Spinal cord (tissue), 10 donors: ENCODE measurements at places on chromosomes 16 and 17.
A peak's percentile ranks its signal among the peaks of the same experiment; 100 is the strongest.

- H3K36me3 ChIP-seq = peaks cover 20% of the 10 kb centered on the region
- H3K27ac ChIP-seq = no peak overlapping the region
- no peaks in the 10 kb centered on the region for H3K27me3 ChIP-seq
- peaks cover 92% of the 10 kb centered on the region for H3K4me1 ChIP-seq
- no peak for DNase-seq
These were observed 66.9 kb downstream of the RAI1 start for GRCh38 chr17:17748179-17748578.

GRCh38 chr16:80611171-80611929, 70.6 kb downstream of the DYNLRB2 start:
- no peaks in the 10 kb centered on the region for H3K4me1 ChIP-seq
- no peak for DNase-seq
- H3K27me3 ChIP-seq = no peaks in the 10 kb centered on the region
- H3K36me3 ChIP-seq = peaks cover 34% of the 10 kb centered on the region

- no peaks in the 10 kb centered on the region for H3K27me3 ChIP-seq
- peak; percentile 41 for DNase-seq
- H3K4me3 ChIP-seq = no peak overlapping the region
- peak overlapping the region; percentile 22 for H3K27ac ChIP-seq
- no peaks in the 10 kb centered on the region for H3K36me3 ChIP-seq
These were observed 156.8 kb upstream of the CDH13 start for GRCh38 chr16:82470016-82470415.

- H3K4me3 ChIP-seq = no peak overlapping the region
- no peaks in the 10 kb centered on the region for H3K36me3 ChIP-seq
- H3K27me3 ChIP-seq = no peaks in the 10 kb centered on the region
- H3K27ac ChIP-seq = peak overlapping the region; percentile 12
- H3K4me1 ChIP-seq = no peaks in the 10 kb centered on the region
- no peak for DNase-seq
These were observed 101.4 kb upstream of the HLF start for GRCh38 chr17:55163408-55163807.

DNA sequence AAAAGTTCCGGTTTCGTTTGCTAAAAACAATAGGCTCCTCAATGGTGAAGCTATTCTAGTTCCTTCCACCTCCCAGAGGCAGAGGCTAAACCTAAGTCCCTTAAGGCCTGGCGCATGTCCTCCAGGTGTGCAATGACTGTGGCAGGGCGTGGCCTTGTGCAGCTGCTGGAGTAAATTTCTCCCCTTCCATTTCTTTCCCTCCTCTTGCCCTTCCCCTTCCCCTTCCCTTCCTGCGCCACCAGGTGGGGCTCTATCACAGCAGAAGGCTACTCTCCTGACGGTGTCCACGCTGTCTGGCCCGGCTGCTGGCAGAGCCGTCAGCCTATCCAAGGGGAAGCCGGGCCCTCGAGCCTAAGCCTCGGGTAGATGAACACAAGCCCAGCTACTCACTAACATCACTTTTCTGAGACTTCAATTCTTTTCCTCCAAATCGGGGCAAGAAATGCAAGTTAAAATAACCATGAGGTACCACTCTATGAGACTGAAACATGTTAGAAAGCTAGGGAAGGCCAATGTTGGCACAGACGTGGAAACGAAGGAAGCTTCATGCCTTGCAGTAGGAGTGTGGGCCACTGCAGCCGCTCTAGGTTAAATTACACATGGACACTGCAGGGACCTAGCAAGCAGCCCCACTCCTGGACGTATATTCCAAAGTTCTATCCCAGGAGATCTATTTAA, 34.4 kb downstream of the C16orf78 start:
- no peak overlapping the region for H3K4me3 ChIP-seq
- H3K36me3 ChIP-seq = no peaks in the 10 kb centered on the region
- H3K27me3 ChIP-seq = no peaks in the 10 kb centered on the region
- DNase-seq = peak; percentile 94
- peaks cover 7% of the 10 kb centered on the region for H3K4me1 ChIP-seq

DNA sequence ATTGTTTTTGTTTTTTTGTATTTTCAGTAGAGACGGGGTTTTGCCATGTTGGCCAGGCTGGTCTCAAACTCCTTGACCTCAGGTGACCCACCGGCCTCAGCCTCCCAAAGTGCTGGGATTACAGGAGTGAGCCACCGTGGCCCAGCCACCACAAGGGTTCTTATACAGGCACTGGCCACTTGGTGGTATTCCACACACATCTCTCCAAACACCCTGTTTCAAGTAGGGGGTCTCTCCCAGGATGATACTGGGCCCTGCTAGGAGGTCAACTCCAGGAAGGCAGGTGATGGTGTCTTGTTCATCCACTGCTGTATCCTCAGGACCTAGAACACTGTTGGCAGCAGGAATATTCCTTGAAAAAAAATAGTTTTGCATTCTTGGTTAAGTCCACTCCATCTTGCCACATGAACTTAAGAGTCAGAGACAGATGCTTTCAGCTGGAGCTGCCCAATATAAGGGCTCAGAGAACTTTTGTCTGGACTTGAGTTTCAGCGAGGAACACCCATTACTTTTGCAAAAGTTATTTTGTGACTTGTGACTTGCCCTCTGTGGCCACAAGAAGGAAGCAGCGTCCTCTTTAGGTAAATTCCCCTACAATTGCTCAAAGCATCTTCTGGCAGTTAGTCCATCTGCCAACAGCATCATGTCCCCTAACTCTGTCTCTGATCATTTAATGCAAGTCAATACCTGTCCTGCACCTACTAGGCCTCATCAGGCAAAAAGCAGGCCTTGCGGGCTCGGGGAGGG, 7.4 kb upstream of the EEF2K start:
- no peak overlapping the region for H3K27ac ChIP-seq
- H3K27me3 ChIP-seq = no peaks in the 10 kb centered on the region
- H3K4me3 ChIP-seq = no peak overlapping the region
- no peak for DNase-seq
- peaks cover 6% of the 10 kb centered on the region for H3K4me1 ChIP-seq
- H3K36me3 ChIP-seq = no peaks in the 10 kb centered on the region

DNA sequence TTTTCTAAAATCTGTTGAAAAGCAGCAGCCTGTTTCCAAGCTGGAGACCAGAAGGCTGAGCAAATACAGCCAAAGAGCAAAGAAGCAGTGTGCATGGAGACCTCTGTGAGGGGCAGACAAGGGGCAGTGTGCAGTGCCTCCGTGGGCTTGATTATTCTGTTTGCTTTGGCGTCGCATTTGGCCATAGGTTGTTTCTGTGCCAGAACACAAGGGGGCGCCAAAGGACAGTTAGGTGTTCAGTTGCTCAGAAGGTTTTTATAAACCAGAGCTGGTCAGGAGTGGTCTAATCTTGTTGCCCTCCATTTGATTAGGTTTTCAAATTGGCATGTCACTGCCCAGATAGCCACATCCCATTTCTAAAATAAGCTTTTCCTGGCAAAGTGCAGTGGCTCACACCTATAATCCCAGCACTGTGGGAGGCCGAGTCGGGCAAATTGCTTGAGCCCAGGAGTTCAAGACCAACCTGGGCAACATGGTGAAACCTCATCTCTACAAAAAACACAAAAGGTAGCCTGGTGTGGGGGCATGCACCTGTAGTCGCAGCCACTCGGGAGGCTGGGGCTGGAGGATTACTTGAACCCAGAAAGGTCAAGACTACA, 10.6 kb downstream of the MYH3 start:
- DNase-seq = peak; percentile 90
- no peak overlapping the region for H3K4me3 ChIP-seq
- H3K36me3 ChIP-seq = no peaks in the 10 kb centered on the region
- no peaks in the 10 kb centered on the region for H3K27me3 ChIP-seq
- no peaks in the 10 kb centered on the region for H3K4me1 ChIP-seq
- H3K27ac ChIP-seq = no peak overlapping the region

- no peaks in the 10 kb centered on the region for H3K27me3 ChIP-seq
- H3K4me1 ChIP-seq = peaks cover under 1% of the 10 kb centered on the region
- no peak overlapping the region for H3K27ac ChIP-seq
- no peaks in the 10 kb centered on the region for H3K36me3 ChIP-seq
- no peak for DNase-seq
- no peak overlapping the region for H3K4me3 ChIP-seq
These were observed 6.9 kb downstream of the PLLP start for GRCh38 chr16:57277586-57277985.

DNA sequence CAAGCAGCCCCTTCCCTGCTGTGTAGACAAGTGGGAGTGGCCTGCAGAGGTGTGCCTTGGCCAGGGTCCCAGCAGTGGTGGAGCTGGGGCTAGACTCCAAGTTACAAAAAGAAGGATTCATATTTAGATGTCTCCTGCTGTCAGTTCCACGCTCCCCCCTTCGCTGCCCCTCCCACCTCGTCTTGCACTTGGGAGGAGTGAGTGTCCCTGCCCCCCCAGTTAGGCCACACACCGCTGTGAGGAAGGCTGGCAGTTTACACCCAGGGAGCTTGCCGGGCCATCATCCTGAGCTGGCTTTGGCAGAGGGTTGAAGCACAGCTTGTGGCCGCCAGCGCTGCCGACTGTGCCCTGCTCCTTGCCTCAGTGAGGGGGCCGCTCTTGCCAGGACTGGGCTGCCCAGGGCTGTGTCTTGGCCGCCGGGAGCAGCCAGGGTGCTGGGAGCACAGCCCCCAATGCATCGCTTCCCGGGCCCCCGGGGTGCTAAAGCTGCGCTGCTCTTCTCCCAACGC, 44.3 kb downstream of the ELAC2 start:
- no peaks in the 10 kb centered on the region for H3K27me3 ChIP-seq
- H3K36me3 ChIP-seq = no peaks in the 10 kb centered on the region
- peaks cover 12% of the 10 kb centered on the region for H3K4me1 ChIP-seq
- peak overlapping the region; percentile 32 for H3K4me3 ChIP-seq

DNA sequence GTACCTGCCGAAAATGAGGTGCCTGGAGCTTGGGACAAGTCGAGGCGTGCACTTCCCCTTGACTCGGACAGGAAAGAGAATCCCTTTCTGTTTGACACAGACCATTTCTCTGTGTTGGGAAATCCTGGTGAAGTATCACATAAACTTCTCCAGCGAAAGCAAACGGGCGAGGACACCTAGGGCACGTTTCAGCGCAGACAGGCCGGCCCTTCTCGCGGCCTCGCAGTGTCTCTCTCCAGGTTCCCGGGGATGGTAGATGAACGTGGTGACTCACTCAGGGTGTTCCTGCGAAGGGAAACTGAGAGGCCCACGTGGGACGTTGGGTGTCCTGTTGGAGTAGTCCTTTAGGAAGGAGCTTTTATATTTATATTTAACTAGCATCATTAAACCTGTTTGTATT, 36.3 kb upstream of the ZNF750 start:
- no peak overlapping the region for H3K27ac ChIP-seq
- H3K27me3 ChIP-seq = no peaks in the 10 kb centered on the region
- peaks cover 47% of the 10 kb centered on the region for H3K36me3 ChIP-seq
- DNase-seq = no peak

DNA sequence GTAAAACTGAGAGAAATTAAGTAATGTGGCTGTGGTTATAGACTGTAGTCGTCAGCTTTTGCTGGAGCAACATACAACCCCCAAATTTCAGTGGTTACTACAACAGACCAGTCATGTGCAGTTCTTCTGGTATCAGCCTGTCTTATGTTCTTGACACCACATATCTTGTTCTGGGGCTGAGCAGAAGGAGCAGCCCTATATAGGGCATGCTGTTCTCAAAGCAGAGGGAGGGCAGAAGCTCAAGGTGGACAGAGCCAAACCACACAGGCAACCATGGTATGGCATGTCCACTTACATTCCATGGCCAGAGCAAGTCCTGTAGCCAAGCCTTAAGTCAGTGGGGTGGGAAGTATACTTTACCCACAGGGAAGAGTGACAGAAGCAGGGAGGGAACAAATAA, 7.7 kb downstream of the PRKAR1A start:
- no peaks in the 10 kb centered on the region for H3K27me3 ChIP-seq
- no peak overlapping the region for H3K4me3 ChIP-seq
- no peak overlapping the region for H3K27ac ChIP-seq
- H3K4me1 ChIP-seq = peaks cover 3% of the 10 kb centered on the region
- DNase-seq = no peak

DNA sequence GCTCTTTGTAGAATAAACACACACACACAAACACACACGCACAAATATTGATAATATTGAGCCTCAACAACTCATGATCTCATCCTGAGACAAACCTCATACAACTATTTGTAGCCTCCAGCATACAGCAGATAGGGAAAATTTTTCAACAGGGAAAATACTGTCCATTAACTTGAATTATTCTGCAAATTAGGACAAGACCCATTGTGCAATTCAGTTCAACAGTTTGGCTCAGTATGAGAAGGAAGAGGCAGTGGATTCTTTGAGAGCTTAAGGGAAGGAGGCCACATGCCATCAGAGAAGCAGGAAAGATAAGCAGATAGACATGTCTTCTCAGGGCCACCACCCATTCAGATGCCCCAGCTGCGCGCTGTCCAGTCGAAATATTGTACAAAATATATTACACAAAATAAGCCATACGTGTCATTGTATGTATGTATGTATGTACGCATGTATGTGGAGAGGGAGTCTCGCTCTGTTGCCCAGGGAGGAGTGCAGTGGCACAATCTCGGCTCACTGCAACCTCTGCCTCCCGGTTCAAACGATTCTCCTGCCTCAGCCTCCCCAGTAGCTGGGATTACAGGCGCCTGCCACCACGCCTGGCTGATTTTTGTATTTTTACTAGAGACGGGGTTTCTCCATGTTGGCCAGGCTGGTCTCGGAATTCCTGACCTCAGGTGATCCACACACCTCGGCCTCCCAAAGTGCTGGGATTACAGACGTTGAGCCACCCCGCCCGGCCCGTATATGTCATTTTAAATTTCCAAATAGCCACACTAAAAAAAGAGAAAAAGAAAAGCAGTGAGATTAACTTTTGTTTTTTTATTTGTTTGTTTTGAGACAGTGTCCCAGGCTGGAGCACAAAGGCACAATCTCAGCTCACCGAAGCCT, 1.8 kb downstream of the ZC3H7A start:
- no peak overlapping the region for H3K27ac ChIP-seq
- H3K27me3 ChIP-seq = no peaks in the 10 kb centered on the region
- DNase-seq = no peak
- H3K4me3 ChIP-seq = peak overlapping the region; percentile 83
- H3K36me3 ChIP-seq = peaks cover 13% of the 10 kb centered on the region
- peaks cover 41% of the 10 kb centered on the region for H3K4me1 ChIP-seq

- H3K36me3 ChIP-seq = no peaks in the 10 kb centered on the region
- H3K27ac ChIP-seq = no peak overlapping the region
- no peak for DNase-seq
- H3K4me3 ChIP-seq = no peak overlapping the region
- peaks cover 7% of the 10 kb centered on the region for H3K4me1 ChIP-seq
These were observed 15.3 kb upstream of the TNFRSF13B start for GRCh38 chr17:16987066-16987829.
